ENCODE measurements at places on chromosomes 1 and 21. TPM values are rescaled to one million over a fixed set of nuclear protein-coding genes. Genes with fewer than 3 reads are reported as not detected.

Gene ATP1A1
- polyA plus RNA-seq, result 864 TPM

- DNase-seq, result no peak
Observed at GRCh38 chr1:53600561-53600960, 138.4 kb downstream of the GLIS1 start.

DNA sequence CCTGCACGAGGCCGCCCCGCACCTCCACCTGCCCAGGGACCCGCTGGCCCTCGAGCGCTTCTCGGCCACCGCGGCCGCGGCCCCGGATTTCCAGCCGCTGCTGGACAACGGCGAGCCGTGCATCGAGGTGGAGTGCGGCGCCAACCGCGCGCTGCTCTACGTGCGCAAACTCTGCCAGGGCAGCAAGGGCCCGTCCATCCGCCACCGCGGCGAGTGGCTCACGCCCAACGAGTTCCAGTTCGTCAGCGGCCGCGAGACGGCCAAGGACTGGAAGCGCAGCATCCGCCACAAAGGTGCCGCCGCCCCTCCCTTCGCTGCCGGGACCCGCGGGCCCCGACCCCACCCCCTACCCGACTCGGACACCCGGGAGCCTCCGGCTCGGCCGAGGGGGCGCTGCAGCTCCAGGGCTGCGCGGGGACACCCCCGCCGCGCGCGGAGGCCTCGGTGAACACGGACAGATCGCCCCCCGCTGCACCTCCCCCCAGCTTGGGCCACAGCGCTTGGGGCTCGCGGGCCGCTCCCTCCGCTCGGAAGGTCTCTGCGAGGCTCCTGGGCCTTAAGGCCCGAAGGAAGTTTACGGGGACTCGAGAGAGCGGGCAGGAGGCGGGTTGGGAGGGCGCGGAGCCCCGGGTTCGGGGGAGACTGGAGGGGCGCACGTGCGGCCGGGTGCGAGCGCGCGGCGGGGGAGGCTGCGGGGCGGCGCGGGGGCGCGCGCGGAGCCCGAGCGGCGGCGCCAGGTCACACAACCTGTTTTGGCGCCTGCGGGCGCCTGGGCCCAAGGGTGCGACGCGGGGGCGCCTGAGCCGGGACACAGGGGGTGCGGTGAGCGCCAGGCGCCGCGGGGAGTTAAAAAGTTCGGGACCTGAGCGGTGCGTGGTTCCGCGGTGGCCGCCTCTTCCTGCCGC is 1.2 kb downstream of the SAMD11 start:
- DNase-seq, result no peak

- no peak for DNase-seq
Observed at GRCh38 chr1:53332186-53332564, 4.3 kb upstream of the LRP8 start.

- DNase-seq, result no peak
Observed at GRCh38 chr1:240635466-240636256, 23.7 kb upstream of the GREM2 start.

Gene DCST1
- polyA plus RNA-seq, result 0.58 TPM
